ENCODE measurements at places on chromosomes 11 and 22.

DNA sequence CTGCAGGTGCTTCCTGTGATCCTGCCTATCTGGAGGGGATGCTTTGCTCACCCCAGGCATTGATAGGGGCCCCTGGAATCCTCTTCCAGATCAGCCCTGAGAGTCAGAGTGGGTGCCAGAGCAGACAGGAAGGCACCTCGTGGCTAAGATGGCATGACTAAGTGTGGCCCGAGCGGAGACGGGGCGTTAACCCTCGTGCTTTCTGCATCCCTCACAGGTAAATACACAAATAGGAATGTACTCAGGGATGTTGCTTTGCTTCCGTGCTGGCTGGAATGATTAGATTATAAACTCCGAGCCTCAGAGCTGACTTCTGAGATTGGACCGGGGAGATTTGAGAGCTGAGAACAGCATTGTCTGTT lies 312.7 kb upstream of the B3GAT1 start:
- H3K27me3 ChIP-seq, result peaks cover 15% of the 10 kb centered on the region
- H3K4me1 ChIP-seq, result peaks cover 12% of the 10 kb centered on the region
- no peak overlapping the region for H3K27ac ChIP-seq
- H3K36me3 ChIP-seq, result no peaks in the 10 kb centered on the region
- no peak for DNase-seq

DNA sequence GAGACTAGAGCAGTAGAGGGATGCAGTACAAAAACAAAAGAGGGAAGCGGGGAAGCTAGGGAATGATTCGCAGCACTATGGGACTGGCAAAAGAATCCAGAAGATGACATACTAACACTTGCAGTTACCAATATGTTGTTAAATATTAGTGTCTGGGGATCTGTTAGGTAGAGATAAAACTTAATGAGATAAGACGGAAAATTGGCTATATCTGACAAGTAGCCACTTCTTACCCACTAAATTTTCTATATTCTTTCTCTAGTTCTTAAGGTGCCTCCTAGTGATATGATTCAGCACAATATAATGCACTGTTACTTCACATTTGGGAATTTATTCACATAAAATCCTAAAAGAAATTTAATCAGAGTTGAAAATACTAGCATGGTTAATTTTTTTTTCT lies 30.8 kb downstream of the CCDC90B start:
- DNase-seq, result no peak
- H3K4me3 ChIP-seq, result no peak overlapping the region
- H3K27me3 ChIP-seq, result no peaks in the 10 kb centered on the region
- no peaks in the 10 kb centered on the region for H3K4me1 ChIP-seq
- peaks cover 3% of the 10 kb centered on the region for H3K36me3 ChIP-seq

GRCh38 chr11:96464700-96465307 lies 75.0 kb downstream of the JRKL start:
- no peak overlapping the region for H3K4me3 ChIP-seq
- no peaks in the 10 kb centered on the region for H3K27me3 ChIP-seq
- no peaks in the 10 kb centered on the region for H3K36me3 ChIP-seq
- no peak for DNase-seq

DNA sequence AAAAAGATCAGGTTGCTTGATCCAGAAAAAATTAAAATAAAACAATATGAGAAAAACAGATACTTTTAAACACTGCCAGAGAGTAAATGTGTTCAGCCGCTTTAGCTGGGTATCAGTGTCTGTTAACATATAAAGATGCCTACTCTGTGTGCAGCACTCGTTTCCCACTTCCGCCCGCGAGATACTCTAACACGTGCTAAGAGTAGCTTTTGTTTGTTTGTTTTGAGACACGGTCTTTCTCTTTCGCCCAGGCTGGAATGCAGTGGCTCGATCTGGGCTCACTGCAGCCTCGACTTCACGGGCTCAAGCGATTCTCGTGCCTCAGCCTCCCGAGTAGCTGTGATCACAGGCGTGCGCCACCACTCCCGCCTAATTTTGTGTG lies 531 bp upstream of the MEN1 start:
- peaks cover 9% of the 10 kb centered on the region for H3K36me3 ChIP-seq
- peaks cover 10% of the 10 kb centered on the region for H3K4me1 ChIP-seq
- peak overlapping the region; percentile 95 for H3K4me3 ChIP-seq
- H3K27me3 ChIP-seq, result no peaks in the 10 kb centered on the region
- DNase-seq, result no peak
- peak overlapping the region; percentile 95 for H3K27ac ChIP-seq

DNA sequence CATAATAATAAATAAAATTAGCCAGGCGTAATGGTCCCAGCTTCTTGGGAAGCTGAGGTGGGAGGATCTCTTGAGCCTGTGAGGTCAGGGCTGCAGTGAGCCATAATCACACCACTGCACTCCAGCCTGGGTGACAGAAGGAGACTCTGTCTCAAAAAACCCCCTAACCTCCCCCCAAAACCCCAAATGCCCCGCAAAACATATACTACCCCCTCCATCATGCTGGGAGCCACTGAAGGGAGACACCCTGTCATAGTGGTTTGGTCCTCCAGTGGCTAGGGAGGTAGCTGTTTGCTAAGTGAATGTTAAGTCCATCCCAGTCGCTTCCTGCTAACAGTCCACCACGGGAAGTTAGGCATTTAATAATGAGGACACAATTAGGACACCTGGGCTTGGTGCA lies 125.0 kb downstream of the ABTB2 start:
- no peak overlapping the region for H3K27ac ChIP-seq
- H3K4me1 ChIP-seq, result peaks cover 20% of the 10 kb centered on the region
- no peak overlapping the region for H3K4me3 ChIP-seq
- no peak for DNase-seq

DNA sequence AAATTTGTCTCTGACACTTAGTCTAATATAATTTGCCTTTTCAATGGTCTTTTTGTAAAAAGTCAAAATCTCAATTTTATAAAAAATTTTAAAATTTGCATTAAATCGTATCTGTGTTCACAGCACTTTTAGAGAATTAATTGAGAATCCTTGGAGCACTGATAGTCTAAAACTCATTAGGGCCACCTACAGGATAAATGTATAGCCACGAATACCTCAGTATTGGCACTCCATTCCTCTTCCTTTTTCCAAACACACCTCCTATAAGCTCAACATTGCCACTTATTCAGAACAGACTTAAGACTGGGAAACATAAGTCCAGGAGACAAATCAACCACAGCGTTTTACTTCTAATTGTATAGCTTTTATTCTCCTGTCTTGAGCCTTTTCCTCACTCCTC lies 776.0 kb upstream of the ARHGAP42 start:
- H3K4me1 ChIP-seq, result peaks cover 6% of the 10 kb centered on the region
- H3K27ac ChIP-seq, result no peak overlapping the region
- H3K4me3 ChIP-seq, result no peak overlapping the region
- no peak for DNase-seq
- no peaks in the 10 kb centered on the region for H3K36me3 ChIP-seq

DNA sequence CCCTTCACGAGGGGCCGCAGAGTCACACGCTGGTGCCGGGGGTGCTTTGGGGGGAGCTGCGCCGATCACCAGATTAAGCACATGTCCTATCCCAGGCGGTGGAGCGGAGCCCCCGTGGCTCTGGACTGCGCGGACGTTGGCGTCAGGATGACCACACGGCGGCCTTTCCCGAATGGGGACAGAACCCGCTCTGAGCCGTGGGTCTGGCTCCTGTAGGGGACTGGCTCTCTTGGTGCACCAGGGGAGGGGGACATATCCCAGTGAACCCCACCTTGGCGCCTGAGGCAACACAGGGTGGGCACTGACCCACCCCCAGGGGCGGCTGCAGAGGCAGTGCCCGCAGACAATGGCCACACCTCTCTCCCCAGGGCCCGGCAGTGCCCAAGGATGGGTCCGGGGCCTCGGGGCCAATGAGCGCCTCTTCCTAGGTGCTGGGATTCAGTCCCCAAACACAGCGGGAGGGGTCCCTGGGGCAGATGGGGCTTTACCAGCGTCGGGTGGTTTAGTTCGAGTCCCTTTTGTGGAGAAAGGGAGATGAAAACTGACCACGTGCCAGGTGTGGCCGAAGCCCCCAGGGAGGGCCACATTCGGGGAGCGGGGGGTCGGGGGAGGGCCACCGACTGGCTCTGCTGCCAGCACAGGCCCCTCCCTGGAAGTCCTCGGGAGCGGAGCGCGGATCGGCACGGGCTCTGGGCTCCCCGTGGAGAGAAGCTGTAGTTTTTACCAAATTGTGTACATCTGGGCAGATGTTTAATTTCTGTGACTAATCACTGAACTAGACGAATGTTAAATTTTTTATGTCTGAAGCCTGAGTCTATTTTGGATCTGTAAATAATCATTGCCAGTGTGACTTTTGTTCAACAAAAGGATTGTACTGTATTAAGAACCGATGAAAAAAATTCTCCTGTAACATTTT lies 58.9 kb downstream of the GRAMD4 start:
- H3K27me3 ChIP-seq, result no peaks in the 10 kb centered on the region
- no peak overlapping the region for H3K4me3 ChIP-seq
- H3K27ac ChIP-seq, result no peak overlapping the region
- H3K36me3 ChIP-seq, result no peaks in the 10 kb centered on the region
- no peak for DNase-seq

- no peaks in the 10 kb centered on the region for H3K4me1 ChIP-seq
- no peaks in the 10 kb centered on the region for H3K27me3 ChIP-seq
- H3K27ac ChIP-seq, result no peak overlapping the region
- peaks cover 58% of the 10 kb centered on the region for H3K36me3 ChIP-seq
These were observed 92.6 kb downstream of the DEPDC5 start for GRCh38 chr22:31846161-31847115.

GRCh38 chr11:65780770-65781151 lies at the start of gene AP5B1:
TSS of gene AP5B1 (minus strand) at chr11:65780976. CDS start at chr11:65780591, 385 bp downstream.
- H3K27ac ChIP-seq, result peak within 1 kb of the TSS; percentile 95
- H3K36me3 ChIP-seq, result peaks cover 10% of the 10 kb centered on the region
- H3K27me3 ChIP-seq, result peaks cover 25% of the 10 kb centered on the region
- DNase-seq, result peak; percentile 58

- no peaks in the 10 kb centered on the region for H3K27me3 ChIP-seq
- H3K36me3 ChIP-seq, result peaks cover 2% of the 10 kb centered on the region
- no peak overlapping the region for H3K4me3 ChIP-seq
- DNase-seq, result no peak
These were observed 46.4 kb upstream of the HORMAD2 start for GRCh38 chr22:30033901-30034300.

GRCh38 chr11:66720223-66720898 lies 8.7 kb downstream of the SPTBN2 start:
- H3K36me3 ChIP-seq, result peaks cover 4% of the 10 kb centered on the region
- H3K4me3 ChIP-seq, result peak overlapping the region; percentile 24
- peaks cover 52% of the 10 kb centered on the region for H3K4me1 ChIP-seq
- H3K27ac ChIP-seq, result peak overlapping the region; percentile 89
- peak; percentile 56 for DNase-seq

DNA sequence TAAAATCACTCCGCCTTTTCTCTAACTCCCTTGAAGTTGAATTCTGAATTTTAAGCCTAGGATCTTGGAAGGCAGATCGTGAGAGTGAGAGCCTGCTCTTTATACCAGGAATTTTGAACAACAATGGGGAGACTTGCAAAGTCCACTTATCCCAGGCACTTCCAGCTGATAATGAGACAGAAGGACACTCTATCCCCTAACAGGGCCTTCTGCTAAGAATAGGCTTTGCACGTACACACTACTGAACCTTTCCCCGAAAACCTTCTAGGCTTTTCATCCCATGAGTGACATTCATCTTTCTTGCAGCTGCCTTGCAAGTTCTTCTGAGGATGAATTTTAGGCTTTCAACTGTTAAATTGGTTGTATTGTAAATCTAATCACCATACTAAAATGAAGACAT lies 44.0 kb upstream of the WT1 start:
- no peak for DNase-seq
- H3K27me3 ChIP-seq, result peaks cover 2% of the 10 kb centered on the region
- no peaks in the 10 kb centered on the region for H3K36me3 ChIP-seq
- H3K4me3 ChIP-seq, result no peak overlapping the region
- peaks cover 66% of the 10 kb centered on the region for H3K4me1 ChIP-seq

- no peak for DNase-seq
- peak overlapping the region; percentile 27 for H3K4me3 ChIP-seq
- H3K27me3 ChIP-seq, result no peaks in the 10 kb centered on the region
- peak overlapping the region; percentile 89 for H3K27ac ChIP-seq
These were observed 6.1 kb downstream of the FXYD6 start for GRCh38 chr11:117870103-117870952.

GRCh38 chr11:45354976-45355705 lies 69.0 kb upstream of the SYT13 start:
- DNase-seq, result peak; percentile 74
- no peaks in the 10 kb centered on the region for H3K36me3 ChIP-seq
- H3K27ac ChIP-seq, result peak overlapping the region; percentile 41
- peaks cover 16% of the 10 kb centered on the region for H3K4me1 ChIP-seq
- peaks cover 21% of the 10 kb centered on the region for H3K27me3 ChIP-seq
- peak overlapping the region; percentile 72 for H3K4me3 ChIP-seq

GRCh38 chr11:121587182-121587581 lies 134.4 kb upstream of the SORL1-AS1 start:
- no peak overlapping the region for H3K27ac ChIP-seq
- no peak overlapping the region for H3K4me3 ChIP-seq

- H3K27ac ChIP-seq, result no peak overlapping the region
- no peaks in the 10 kb centered on the region for H3K27me3 ChIP-seq
- H3K4me3 ChIP-seq, result no peak overlapping the region
- peaks cover 7% of the 10 kb centered on the region for H3K4me1 ChIP-seq
These were observed 61.6 kb downstream of the C11orf65 start for GRCh38 chr11:108405706-108406105.
